Upper lobe of right lung (tissue), 1 donor: ENCODE measurements at places on chromosomes 7 and 10. TPM values are rescaled to one million over a fixed set of nuclear protein-coding genes. Genes with fewer than 3 reads are reported as not detected.

- DNase-seq = no peak
- no peaks in the 10 kb centered on the region for H3K36me3 ChIP-seq
- H3K4me3 ChIP-seq = no peak overlapping the region
- H3K27me3 ChIP-seq = peaks cover 61% of the 10 kb centered on the region
- H3K27ac ChIP-seq = no peak overlapping the region
- no peaks in the 10 kb centered on the region for H3K4me1 ChIP-seq
These were observed 29.9 kb downstream of the CNPY1 start for GRCh38 chr7:155516466-155516865.

Gene SERPINE1
- 13.7 TPM for total RNA-seq

GRCh38 chr10:5310914-5311313 lies 53.9 kb upstream of the UCN3 start:
- no peaks in the 10 kb centered on the region for H3K27me3 ChIP-seq
- DNase-seq = no peak
- no peaks in the 10 kb centered on the region for H3K36me3 ChIP-seq
- H3K27ac ChIP-seq = no peak overlapping the region
- no peak overlapping the region for H3K4me3 ChIP-seq

- no peak overlapping the region for H3K4me3 ChIP-seq
- H3K4me1 ChIP-seq = no peaks in the 10 kb centered on the region
- no peak for DNase-seq
- H3K36me3 ChIP-seq = no peaks in the 10 kb centered on the region
- H3K27ac ChIP-seq = no peak overlapping the region
These were observed 256.4 kb upstream of the SLC26A5 start for GRCh38 chr7:103702454-103702853.

- no peak for DNase-seq
- H3K4me1 ChIP-seq = peaks cover 24% of the 10 kb centered on the region
- H3K36me3 ChIP-seq = peaks cover 17% of the 10 kb centered on the region
These were observed 20.3 kb downstream of the YWHAG start for GRCh38 chr7:76338298-76339084.

Gene INA
- not detected for total RNA-seq

Gene AKR1C2
- 22.5 TPM for total RNA-seq

GRCh38 chr7:77799078-77799964 lies 748 bp downstream of the PHTF2 start:
- peak overlapping the region; percentile 80 for H3K27ac ChIP-seq
- H3K4me3 ChIP-seq = peak overlapping the region; percentile 93
- no peaks in the 10 kb centered on the region for H3K27me3 ChIP-seq
- peak; percentile 74 for DNase-seq

DNA sequence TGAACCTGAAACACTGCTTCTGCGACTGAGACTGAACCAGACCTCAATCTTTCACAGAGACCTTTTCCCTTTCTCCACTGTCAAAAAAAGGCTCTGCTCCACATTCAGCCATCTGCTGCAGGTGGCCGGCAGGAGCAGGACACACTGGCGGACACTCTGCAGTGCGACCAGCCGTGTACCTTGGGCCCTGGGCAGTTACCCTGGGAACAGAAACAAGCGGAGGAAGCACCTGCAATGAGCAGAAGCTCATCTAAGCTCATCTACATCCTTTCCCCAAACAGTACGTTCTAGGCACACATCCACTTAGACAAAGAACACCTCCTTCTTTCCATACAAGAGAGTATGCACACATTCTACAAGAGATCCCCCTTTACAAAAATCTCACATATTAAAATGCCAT lies 22.8 kb downstream of the VOPP1 start:
- H3K36me3 ChIP-seq = no peaks in the 10 kb centered on the region
- no peak overlapping the region for H3K4me3 ChIP-seq
- no peak overlapping the region for H3K27ac ChIP-seq
- DNase-seq = no peak

Gene MNX1
- total RNA-seq = 0.93 TPM

DNA sequence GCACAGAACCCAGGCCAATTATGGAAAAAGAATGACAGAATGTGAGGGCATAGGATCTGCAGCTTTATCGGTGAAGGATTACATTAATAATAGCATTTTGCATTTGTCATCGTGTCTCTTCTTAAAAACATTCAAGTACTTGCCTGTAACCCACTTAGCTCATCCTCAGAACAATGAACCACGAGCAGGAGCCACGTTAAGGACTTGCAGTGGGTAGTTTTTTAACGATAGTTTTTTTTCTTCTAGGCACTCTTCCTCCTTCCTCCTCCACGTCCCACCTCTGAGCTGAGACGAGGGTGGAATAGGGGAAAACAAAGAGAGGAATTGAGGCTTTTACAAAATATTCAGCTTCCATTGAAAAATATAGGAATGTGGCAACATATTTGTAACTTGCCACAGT lies 27.1 kb downstream of the CDHR3 start:
- no peak for DNase-seq
- no peaks in the 10 kb centered on the region for H3K27me3 ChIP-seq

DNA sequence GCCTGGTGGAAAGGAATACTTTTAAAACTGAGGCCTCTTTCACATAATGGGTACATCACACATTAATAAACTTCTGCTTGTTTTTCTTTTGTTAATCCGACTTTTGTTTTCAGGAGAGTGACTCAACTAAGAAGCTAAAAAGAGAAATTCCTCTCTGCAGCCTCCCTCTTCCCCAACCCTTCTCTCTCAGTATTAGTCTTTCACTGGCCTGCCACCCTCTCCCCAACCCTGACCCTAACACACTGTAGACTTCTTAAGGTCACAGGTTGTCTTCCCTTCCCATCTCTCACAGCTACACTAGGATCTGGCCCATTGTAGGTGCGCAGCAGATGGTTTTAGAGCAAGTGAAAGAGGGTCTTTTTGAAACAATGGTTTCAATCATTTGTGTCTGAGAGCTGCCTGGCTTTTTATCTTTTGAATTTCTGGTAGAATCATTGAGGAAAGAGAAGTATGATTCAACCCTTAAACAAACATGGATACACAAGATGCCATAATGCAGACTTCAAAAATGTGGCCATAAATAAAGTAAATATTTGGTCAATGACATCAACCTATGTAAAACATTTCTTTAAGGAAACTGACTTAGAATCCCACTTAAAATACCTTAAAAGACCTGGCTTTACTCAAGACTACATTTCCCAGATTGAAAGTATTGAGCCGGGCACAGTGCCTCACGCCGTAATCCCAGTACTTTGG lies 17.9 kb upstream of the FFAR4 start:
- no peak overlapping the region for H3K27ac ChIP-seq
- no peaks in the 10 kb centered on the region for H3K27me3 ChIP-seq
- no peak for DNase-seq
- H3K4me1 ChIP-seq = no peaks in the 10 kb centered on the region
- no peak overlapping the region for H3K4me3 ChIP-seq
